Cardiac fibroblast (primary cell): ENCODE measurements at places on chromosomes 12 and 14.

DNA sequence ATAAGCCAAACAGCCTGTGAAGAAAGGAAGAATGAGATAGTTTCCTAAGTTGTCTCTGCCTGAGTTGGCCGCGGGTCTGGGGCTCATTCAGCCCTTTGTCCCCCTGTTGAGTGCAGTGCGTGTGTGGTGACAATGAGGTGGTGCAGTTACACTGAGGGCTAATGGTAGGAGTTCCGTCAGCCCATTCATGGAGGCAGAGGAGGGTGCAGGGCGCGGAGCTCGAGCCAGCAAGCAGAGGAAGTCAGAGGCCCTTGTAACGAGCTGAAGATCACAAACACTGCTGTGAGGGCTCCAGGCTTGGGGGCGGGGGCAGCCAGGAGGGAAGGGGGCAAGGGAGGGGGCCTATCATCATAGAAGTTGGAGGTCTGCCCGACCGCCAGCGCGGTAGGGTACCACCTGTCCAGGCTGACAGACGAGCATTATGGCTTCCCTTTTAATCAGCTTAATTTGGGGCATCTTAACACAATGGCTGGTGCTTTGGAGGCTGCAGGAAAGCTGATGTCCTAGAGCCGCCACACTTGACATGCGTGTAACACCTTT is 20.5 kb downstream of the CCND2 start:
- DNase-seq: no peak

GRCh38 chr12:4214877-4215228 is 58.7 kb upstream of the CCND2 start:
- DNase-seq: no peak

DNA sequence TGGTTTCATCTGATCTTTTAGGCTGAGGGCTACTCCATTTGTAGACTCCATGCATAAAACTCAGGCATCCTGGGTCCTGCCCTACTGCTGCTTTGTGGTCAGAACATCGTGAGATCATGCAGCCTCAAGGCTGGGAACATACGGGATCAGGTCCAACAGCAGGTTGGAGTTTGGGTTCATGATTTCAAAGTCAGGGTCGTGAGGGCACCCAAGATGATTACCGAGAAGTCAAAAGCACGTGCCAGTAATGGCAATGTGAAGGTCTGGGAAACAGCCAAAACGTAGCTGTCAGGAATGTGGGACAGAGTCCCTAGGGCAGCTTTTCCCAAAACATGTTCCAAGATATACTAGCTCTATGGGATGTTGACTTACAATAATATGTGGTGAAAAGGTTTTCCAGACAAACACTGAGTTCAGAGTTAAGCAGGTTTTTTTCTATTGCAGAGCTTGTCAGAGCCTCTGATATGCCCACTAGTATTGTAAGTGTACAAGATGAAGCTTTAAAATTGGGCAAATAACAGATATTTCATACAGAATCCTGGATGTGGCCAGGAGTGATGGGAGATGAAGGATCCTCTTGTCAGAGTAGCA is 130.3 kb upstream of the DNM1L start:
- peak; percentile 60 for DNase-seq

DNA sequence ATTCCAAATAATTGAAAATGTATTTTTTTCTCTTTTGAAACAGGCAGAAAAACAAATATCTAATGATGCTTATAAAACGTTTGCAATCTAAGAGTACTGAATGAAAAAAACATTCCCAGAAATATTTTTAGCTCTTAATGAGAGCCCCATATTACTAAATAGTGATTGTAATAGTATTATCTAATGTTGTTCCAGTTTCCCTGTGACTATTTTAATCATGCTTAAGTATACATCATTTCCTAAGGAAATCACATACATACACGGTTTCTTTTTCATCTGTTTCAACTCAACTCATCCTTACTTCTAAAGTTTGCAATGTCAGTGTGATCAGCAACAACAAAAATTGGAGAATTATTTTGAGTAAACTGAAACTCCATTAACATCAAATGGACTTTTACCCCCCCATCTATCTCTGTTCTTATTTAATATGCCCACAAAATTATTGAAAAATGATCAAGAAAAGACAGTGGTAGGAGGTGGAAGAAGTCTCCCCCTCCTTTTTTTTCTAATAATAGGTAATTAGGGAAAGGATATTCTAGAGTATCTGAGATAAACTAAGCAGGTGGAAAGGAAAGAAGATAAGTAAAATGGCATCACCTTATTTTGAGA is 530.1 kb upstream of the ATP2B1 start:
- no peak for DNase-seq

DNA sequence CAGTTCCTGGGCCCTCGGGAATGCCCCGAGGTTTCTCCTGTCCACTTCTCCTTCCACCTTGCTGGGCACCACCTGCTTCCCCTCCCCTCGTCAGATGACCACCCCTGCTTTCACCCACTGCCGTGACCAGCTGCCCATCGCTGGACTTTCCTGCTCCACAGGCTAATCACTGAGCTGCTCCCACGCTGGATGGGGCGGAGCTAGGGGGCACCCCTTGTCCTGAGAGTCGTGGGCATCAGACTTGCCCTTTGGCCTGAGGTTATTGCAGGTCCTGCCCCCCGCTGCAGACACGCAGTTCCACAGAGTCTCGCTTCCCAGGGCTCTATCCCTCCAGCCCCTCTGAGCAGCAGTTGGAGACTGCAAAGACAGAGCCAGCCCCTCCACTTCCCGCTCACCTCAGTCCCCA is 427 bp downstream of the SLC6A12 start:
- no peak for DNase-seq

- DNase-seq: no peak
Observed at GRCh38 chr12:22866406-22866805, 241.4 kb downstream of the ETNK1 start.

- peak; percentile 85 for DNase-seq
Observed at GRCh38 chr14:69615496-69616407, 4.4 kb downstream of the SUSD6 start.

- DNase-seq: peak; percentile 79
Observed at GRCh38 chr14:95545515-95546168, 10.8 kb downstream of the GLRX5 start.

GRCh38 chr12:70736351-70737133 is 99.3 kb upstream of the PTPRB start:
- DNase-seq: no peak

- no peak for DNase-seq
Observed at GRCh38 chr12:40820794-40821484, 128.7 kb downstream of the CNTN1 start.

DNA sequence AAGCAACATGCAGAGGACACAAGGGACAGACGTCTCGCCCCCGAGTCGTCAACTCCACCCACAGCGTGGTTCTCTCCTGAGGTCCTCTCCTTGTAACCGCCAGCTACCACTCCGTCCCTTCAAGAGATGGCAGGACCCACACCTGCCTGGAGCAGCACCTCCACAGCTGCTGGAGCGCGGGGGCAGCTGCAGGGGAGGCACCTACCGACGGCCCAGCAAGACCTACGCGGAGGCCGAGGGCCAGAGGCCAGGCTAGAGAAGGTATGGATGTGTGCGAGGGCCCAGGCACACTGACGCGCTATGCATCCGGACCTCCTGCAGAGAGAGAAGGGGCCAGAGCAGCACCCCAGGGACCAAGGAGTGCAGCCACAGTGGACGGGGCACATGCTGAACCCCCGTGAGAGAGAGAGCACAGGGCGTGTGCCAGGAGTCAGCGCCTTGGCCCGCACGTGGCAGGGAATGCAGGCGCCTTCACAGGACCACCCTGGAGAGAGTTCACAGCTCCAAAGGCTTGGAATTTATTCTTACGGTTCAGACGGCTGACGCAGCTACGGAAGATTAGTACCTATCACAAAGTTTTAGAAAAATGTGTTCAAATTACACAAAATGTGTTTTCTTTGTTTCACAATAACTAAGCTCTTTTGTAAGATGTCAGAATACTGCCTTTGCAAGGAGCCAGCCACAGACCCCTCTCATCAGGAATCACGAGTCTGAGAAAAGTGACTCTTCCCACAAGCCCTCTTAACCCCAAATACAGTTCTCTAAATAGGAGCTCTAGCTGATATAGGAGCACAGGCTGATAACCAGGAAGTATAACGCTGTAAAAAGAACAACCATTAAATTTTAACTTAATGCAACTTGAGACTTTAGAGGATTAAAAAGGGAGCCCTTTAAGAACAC is 36.8 kb downstream of the CDC42BPB start:
- no peak for DNase-seq

DNA sequence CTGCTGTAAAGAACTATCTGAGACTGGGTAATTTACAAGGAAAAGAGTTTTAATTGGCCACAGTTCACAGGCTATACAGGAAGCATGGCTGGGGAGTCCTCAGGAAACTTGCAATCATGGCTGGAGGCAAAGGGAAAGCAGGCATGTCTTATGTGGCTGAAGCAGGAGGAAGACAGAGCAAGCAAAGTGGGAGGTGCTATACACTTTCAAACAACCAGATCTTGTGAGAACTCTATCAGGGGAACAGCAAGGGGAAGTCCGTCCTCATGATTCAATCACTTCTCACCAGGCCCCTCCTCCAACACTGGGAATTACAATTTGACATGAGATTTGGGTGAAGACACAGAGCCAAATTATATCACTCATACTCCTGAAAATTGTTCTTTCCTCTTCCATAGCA is 109.5 kb upstream of the PKP2 start:
- DNase-seq: no peak

DNA sequence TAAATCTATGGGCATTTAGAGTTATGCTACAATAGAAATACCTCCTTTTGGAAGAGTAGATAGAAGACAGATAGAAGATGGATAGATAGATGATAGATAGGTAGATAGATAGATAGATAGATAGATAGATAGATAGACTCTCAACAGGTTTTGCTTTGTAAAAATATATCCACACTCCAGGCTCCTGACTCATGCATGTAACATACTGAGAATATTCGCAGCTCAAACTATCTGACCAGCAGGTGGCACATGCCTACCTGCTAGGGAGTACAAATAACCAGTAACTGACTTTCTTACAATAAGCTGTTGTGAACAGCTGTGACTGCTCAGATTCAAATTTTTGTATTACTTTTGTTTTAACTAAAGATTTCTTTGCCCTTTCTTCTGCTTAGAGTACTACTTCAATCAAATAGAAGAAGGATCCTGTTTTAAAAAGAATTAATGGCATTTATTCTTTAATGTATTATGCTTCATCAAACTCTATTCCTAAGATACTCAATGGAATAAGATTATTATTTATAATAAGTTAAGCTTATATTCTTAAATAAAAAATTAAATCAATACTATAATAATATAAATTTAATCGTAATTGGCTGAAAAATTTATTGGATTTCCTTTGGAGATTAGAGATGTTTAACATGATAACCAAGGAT is 15.8 kb upstream of the CPNE8 start:
- DNase-seq: peak; percentile 62

GRCh38 chr14:57609192-57610075 is 115.8 kb upstream of the CCDC198 start:
- no peak for DNase-seq

DNA sequence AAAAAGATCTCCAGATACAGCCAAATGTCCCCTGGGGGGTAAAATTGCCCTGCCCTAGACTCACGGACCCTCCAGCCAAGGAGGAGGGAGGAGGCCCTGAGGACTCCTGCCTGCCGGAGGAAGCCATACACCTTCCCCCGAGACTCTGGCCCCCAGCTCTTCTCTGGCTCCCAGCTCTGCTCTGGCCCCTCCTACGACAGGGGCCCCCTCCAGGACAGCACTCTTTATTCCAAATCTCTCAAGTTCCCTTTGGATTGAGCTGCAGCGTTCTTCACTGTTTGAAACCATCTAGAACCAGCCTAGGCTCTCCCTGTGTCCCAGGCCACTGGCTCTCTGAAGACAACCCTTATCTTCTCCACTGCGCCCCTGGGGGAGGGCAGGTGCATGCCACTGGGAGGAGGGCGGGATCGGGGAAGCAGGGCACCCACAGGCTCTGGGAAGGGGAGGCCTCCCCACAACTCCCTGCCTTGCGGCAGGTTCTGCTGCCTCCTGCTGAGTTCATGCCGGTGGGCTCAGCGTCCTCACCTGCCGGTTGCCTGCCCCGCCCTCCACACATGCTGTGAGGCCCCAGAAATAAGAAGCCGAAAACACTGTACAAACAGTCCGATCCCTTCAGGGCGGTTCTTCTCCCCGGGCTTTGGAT is 112.7 kb downstream of the DICER1 start:
- DNase-seq: no peak

- peak; percentile 80 for DNase-seq
Observed at GRCh38 chr14:55438066-55438683, 2.2 kb downstream of the TBPL2 start.

DNA sequence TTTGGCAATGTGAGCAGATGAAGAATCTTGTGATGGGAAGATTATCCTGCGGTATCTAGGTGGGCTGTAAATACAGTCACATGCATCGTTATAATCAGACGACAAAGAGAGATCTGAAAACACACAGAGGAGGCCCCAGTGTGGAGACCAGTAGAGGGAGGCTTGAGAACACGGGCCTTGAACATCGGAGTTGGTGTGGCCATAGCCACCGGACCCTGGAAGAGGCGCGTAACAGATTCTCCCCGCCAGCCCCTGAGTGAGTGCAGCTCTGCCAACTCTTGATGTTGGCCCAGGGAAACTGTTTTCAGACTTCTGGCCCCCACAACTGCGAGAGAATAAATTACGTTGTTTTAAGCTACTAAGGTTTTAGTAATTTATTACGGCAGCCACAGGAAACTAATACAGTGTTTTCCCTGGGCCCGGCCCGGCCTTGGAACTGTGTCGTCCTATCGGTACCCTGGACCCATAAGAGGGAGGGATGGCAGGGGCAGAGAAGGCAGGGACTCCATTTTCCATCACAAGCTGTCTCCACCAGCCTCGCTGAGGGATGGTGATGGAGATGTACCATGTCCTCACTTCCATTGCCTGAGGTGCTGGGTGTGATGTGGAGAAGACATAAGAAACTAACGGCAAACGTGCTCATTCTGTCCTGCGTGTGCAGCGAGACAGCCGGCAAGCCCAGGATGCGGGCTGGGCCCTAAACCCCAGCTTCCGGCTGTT is 91.6 kb downstream of the NTF3 start:
- DNase-seq: no peak

DNA sequence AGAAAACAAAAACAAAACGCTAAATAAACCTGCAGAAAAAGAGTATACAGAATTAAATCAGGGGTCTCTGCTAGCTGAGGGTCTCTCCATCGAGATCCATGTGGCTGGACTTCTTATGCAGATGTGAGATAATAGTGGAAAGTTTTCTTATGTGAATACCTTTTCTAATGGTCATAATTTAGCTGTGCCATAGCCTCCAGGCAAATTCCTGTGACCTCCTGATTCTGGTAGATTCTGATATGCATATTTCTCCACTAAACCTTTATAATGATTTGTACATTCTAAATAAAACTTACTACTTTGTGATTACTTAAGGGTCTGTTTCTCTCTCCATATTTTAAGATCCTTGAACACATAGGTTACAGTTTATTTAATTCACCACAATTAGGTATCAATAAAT is 1002.6 kb downstream of the GALC start:
- no peak for DNase-seq

GRCh38 chr12:131407221-131408035 is 303.5 kb upstream of the SFSWAP start:
- no peak for DNase-seq

DNA sequence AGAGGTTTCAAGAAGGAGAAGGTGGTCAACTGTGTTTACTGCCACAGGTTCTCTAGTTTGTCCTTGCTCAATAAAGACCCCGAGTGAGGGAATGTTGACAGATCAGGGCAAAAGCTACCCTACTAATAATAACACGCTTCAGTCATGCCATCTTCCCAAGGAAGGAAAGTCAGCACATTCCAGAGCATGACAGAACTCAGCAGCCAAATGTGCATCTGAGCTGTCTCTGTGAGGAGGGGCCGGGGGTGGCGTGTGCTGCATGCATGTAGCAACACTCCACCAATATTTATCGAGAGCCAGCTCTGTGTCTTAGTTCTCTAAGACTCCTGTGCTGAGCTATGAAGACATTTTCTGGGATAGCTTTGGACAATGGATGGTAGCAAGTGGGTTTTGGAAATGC is 260.4 kb downstream of the DPF3 start:
- no peak for DNase-seq
